Stimulated activated CD8-positive, alpha-beta memory T cell treated with anti-CD3 and anti-CD28 coated beads, Interleukin-12 subunit alpha, Interleukin-12 subunit beta, amount 100 ng/mL, for 4 hours (primary cell): ENCODE measurements at places on chromosomes 3 and 15.
A peak's percentile ranks its signal among the peaks of the same experiment; 100 is the strongest.

DNA sequence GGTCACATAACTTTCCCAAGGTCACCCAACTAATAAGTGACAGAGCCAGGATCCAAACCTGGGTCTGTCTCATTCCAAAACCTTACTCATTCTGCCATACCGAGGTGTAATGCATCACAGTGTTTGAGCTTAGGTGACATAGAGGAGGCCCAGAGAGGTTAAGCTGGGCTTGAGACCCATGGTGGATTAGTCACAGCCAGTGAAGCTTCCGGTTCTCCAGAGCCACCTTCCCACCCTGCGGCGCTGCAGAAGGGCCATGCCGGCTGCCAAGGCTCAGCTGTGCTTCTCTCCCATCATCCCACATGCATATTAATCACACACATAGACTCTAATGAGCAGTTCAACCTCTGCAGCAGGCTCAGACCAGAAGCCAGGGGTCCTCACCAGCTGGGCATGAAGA lies 42.2 kb downstream of the SPSB4 start:
- no peak for DNase-seq

GRCh38 chr3:189260556-189261493 lies 89.1 kb downstream of the TPRG1 start:
- no peak for DNase-seq

GRCh38 chr3:159417761-159418160 lies 570.9 kb upstream of the IL12A start:
- DNase-seq, result no peak

DNA sequence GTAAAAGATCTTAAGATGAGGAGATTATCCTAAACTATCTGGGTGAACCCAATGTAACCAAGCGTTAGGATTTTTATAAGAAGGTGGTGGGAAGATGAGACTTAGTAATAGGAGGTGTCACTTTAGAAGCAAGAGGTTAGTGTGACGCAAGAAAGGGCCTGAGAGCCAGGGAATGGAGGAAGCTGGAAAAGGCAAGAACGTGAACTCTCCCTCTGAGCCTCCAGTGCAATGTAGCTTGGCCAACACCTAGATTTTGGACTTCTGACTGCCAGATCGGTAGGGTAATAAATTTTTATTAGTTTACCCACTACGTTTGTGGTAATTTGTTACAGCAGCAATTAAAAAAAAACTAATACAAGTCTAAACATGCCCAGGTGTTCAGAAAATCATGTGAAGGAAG lies 20.8 kb upstream of the CNTN6 start:
- DNase-seq, result no peak

- DNase-seq, result peak; percentile 13
These were observed 62.5 kb upstream of the SKOR1 start for GRCh38 chr15:67762610-67763368.

GRCh38 chr3:133967992-133968892 lies 61.5 kb downstream of the SLCO2A1 start:
- no peak for DNase-seq

DNA sequence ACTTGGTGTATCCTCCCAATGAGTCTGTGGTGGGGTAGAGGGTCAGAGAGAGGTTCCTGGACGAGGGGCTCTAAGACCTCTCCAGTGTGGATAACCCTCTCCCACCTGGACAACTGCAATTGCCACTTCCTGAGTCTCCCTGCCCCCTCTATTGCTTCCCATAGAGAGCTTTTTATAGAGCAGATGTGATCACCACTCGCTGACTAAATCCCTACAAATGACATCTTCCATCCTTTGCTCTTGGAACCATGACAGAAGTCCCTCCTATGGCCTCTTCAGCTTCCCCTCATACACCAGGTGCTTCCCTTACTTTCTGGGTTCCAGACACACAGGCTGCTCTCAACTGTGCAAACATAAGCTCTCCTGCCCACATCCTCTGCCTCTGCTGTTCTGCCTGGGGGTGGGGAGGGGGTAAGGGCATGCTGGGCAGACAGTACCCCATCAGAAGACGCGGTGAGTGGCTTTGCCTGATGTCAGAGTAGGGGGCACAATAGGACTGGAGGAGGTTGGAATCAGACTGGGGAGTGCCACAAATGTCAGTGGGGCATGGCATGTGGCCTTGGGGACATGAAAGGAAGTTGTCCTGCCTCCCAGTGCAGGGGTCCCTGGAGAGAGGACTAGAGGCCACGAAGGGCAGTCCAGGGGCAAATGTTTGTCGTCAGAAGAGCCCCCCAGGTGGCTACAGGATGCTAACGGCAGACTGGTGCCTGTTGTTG lies 15.2 kb downstream of the ITIH3 start:
- no peak for DNase-seq

DNA sequence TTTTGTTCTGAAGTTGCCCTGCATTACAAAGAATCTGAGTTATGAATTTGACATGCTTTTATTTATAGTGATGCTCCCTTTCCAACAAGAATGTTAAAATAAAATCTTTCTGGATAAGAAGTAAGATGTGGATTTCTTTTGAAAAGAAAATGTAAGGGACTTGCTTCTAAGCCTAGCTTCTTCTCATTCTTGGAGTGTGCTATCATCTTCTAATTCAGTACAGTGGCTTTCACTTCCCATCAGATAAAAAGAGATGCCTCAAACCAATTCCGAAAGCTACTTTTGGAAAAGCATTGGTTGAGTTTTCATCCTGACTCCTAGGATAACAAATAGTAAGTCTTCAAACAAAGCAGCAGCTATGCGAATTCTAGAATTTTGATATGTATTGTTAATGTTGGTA lies 197.0 kb upstream of the ZPLD1 start:
- DNase-seq, result no peak
